ENCODE measurements at places on chromosomes 3 and 15.

DNA sequence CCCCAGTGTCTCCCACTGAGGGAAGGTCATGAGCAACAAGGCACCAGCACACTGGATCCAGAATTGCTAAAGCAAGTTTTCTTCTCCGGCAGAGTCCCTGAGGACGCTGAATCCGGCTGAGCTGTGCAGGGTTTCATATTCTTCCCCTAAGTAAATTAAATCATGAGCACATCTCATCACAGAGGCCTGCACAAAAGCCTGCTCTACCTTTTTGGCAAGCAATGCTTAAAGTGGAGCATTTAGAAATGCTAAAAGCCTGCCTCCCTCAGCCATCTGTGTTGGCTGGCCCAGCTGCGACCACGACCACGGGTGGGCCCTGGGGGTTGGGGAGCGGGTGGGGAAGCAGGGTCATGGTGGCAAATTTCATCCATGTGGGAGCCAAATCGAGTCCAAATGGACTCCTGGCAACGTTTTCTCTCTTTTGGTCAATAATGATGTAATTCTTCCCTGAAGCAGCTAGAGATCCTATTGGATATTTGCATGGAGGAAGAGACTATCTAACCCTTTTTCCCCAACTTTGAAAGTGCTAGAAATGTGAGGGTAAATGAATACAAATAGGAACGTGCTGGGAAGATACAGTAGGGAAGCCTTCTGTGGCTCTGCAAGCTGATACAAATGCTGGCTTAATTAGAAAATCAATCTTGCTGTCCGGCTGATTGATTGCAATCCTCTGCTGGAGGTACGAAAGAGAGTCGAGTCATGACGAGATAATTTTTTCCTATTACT lies 532.8 kb upstream of the TBL1XR1 start:
- no peak for DNase-seq

GRCh38 chr15:39140060-39140604 lies 440.7 kb upstream of the THBS1 start:
- no peak for DNase-seq

GRCh38 chr3:42063888-42064287 lies 27.3 kb upstream of the TRAK1 start:
- no peak for DNase-seq

- DNase-seq = no peak
These were observed 46.3 kb downstream of the GASK1A start for GRCh38 chr3:43025423-43025822.

DNA sequence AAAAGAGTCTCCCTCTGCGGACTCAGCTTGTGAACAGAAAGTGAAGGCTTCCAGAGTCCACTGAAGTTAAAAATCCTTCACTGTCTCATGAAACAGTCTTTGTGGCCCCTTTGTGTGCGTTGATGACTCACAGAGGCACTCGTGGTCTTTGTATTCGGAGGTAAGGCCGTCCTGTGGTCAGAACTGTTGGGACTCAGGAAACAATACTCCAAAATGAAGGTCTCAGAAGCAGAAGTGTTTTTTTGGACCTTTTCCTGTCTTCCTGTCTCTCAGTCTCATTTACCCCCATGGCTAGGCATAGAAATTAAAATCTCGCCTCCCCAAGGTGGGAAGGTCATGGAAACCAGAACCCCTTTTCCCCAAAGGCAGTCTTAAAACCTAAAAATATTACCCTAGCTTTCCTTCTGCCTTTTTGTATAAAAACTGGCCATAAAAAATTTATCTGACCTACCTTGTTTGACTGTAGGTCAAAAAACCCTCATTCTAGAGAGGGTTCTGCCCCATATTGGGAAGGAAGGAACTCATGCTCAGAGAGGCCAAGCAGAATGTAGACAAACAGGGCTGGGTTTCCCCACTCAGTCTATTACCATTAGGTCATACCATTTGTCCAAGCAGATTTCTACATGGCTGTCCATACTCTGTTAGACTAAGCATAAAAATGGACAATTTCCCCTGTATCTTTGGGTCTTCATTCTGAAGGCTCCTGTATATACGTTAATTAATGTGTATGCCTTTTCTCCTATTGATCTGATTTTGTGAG lies 19.1 kb upstream of the EPB42 start:
- DNase-seq = no peak
